ENCODE measurements at places on chromosomes 7 and 10.

DNA sequence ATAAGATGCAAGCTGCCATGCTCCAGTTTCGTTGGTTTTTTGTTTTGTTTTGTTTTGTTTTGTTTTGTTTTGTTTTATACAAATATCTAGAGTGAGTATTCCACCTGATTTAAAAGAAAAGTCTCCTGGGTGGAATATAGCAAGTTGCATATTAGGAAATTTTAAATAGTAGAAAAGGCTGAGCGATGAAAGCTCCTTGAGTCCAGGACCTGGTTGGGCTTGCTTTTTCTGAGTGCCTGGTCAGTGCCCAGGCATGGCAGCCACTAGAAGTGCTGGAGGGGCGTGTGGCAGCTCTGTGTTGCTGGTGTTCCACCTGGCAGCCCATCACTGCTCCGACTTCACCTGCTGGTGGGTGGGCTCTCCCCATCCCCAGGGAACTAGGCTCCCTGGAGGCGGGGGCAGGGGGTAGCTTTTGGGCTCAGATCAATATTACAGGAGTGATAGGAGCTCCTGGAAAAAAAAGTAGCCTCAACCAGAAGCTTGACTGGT lies 8.0 kb downstream of the COL17A1 start:
- no peak for DNase-seq

DNA sequence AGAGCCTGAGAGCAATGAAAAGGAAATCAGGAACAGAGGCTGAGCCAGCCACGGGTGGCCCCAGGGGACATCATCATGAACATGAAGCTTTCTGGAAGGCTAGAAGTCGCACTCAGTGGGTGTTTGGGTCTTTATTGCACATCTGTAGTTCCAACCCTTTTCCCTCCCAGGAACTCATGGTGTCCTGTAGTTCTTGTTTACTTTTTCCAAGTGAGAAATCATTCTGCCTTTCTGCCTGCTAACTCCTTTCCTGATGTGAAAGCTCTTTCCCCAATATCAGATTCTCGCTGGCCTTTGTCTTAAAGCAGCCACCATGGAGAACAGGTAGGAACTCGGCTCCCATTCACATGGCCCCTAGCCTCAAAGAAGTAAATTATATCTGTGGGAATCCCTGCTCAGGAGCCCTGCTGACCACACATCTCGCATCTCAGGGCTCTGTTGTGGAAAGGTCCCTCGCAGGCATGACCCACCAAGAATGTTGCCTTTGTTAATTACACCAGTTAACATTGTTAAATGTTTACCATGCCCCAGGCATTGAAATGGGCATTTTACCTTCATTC lies 542.7 kb downstream of the TNS3 start:
- DNase-seq: no peak

DNA sequence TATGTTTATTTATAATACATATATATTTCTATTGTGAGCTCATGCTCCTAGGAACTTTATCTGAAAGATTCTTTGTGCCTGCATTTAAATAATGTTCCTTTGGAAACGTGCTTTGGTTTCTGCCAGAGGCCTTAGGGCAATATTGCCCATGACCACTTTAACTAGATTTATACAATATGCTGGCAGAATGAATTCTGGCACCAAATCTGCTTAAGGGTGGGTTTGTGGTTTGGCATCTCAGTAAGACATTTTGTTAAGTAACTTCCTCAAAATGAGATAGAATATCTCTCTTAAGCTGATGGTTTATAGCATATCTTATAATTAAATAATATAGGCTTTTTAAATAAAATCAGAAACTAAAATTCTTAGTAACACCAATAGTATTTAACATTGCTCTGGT lies 252.9 kb downstream of the RNLS start:
- DNase-seq: no peak

- no peak for DNase-seq
These were observed 298.6 kb downstream of the PRPF18 start for GRCh38 chr10:13885238-13885990.

DNA sequence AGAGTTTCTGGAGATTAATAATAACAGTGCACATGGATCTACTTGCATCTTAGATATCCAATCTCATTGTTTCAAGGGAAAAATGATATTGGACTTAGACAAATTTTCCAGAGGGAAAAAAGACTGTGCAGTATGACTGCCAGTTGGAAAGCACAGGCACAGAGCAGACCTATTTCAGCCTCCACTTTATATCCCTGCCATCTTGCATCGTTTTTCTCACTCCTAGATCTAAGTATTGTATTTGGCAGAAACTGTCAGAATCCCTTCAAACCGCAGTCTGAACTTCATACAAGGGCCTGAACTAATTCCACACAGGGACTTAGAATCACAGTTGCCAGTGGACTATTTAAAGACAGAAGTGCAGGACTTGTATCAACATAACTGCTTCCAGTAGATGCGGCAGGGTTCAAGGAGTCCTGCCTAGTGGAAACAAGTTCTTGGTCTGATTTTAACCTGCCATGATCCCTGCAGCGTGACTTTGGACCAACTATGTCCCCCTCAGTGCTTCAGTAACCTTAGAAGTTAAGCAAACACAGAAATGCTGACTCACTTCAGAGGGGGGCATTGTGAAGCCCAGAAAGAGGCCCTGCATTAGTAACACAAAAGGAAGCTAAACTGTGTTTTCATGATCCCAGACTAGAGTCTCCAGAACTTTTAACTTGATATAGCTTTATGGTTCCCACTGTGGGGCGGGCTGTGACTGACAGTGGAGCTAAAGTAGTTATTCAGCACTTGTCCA lies 95.7 kb upstream of the PALS2 start:
- DNase-seq: no peak

All from T-cell (primary cell).